ENCODE measurements at places on chromosomes 11 and 22. TPM values are rescaled to one million over a fixed set of nuclear protein-coding genes. Genes with fewer than 3 reads are reported as not detected.

DNA sequence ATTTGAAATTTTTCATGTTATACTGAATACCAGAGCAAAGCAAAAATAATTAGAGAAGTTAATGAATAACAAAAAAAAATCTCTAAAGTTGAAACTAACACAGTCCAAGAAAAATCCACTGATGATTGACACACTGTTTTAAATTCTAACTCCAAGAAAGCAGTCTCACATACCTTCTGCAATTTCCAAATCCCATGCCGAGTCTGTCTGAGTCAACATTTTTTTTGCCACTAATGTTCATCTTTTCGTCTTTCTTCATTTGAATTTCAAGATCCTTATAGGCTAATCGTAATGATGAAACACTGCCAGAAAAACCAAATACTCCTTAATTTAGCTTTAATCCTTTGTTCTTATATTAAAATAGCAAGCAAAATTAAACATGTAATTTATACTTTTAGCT lies 39.5 kb downstream of the ARFGAP3 start:
- H3K4me1 ChIP-seq = no peaks in the 10 kb centered on the region
- no peak overlapping the region for H3K4me3 ChIP-seq
- H3K27ac ChIP-seq = no peak overlapping the region

DNA sequence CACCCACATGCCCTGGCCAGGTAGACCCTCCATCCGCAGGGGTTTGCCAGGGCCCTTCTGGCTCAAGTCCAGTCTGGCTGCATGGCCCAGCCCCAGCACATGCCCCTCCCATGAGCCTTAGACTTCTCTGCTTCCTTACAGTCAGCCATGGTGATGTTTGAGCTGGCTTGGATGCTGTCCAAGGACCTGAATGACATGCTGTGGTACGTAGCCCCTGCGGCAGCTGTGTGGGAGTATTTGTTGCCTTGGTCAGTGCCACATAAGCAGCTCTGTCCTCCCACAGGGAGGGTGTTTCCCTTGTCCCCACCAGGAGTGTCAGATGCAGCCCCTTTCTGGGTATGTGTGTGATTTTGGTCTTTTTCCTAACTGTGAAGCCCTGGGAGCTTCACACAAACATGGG lies 17.5 kb downstream of the CDC45 start:
- no peak overlapping the region for H3K27ac ChIP-seq
- no peak overlapping the region for H3K4me3 ChIP-seq
- H3K27me3 ChIP-seq = no peaks in the 10 kb centered on the region
- H3K36me3 ChIP-seq = no peaks in the 10 kb centered on the region
- DNase-seq = no peak

- H3K27me3 ChIP-seq = no peaks in the 10 kb centered on the region
- DNase-seq = no peak
- no peaks in the 10 kb centered on the region for H3K36me3 ChIP-seq
- H3K4me3 ChIP-seq = no peak overlapping the region
- no peaks in the 10 kb centered on the region for H3K4me1 ChIP-seq
Observed at GRCh38 chr22:20256551-20257211, 11.4 kb downstream of the RTN4R start.

DNA sequence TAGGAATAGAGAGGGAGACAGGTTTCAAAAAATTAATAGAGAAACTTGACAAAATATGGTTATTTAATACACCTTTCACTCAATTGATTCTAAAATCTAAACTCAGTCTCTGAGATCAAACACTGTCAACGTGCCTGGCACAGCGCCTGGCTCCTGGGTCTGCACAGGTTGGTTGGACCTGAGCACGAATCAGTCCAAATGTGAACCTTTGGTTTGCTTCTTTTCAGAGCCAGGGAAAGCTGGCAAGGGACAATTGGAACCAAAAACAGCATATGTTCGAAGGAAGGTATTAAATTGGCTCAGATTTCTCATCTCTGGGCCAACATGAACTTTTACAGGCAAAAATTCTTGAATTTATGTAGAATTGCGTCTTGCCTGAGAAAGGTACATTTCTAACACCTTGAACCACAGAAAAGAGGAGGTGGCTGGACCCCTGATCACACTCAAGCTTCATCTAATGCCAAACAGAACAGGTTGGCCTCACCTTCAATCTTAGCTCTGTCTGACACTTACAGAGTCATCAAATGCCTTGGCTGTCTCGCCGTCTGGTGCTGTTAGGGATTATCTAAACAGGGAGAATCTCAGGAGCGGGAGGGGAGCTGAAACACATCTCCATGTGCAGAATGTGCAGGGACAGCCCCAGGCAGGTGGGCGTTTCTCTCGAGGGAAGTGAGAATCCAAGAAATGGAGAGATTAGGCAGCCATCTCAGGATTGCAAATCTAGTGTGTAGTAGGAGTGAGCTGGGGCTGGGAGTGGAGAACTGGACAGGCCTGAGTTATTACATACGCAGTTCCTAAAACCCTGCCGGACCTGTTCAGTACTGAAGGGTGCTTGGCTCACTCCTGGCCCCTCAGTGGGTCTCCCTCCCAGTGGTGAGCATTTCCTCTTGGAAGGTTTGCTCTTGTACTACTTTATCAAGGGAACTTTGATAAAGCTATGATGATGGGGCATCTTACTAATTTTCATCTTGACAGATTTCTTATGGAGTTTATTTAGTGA lies 442.2 kb upstream of the B3GAT1 start:
- H3K36me3 ChIP-seq = no peaks in the 10 kb centered on the region
- no peaks in the 10 kb centered on the region for H3K27me3 ChIP-seq
- H3K4me3 ChIP-seq = no peak overlapping the region
- H3K4me1 ChIP-seq = no peaks in the 10 kb centered on the region

The CST6 gene
- not detected for total RNA-seq

DNA sequence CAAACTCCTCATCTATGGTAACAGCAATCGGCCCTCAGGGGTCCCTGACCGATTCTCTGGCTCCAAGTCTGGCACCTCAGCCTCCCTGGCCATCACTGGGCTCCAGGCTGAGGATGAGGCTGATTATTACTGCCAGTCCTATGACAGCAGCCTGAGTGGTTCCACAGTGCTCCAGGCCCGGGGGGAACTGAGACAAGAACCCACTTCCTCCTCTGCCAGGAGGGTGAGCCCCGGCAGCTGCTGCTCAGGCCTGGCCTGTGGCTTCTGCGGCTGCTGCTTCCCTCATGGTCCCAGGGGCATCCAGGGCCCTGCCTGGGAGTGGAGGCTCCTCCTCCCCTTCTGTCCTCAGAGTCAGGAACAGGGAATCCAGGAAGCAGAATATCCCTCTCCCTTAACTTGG lies 98.4 kb downstream of the ZNF280B start:
- no peak overlapping the region for H3K4me3 ChIP-seq
- no peak overlapping the region for H3K27ac ChIP-seq
- H3K27me3 ChIP-seq = peaks cover 16% of the 10 kb centered on the region
- DNase-seq = no peak

DNA sequence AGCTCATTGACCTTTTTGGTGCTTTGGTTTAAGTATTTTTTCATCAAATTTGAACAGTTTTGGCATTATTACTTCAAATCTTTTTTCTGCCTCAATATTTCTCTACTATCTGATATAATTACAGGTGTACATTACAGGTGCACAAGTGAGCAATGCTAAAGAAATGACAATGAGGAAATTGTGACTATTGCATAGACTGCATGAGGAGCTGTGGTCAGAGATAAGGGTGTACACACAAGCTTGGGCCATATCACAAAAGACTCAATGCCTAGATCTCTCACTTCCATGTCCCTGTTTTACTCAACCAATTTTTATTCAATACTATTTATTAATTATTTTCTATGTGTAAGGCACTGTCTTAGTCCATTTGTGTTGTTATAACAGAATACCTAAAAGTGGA lies 251.0 kb upstream of the UBASH3B start:
- no peaks in the 10 kb centered on the region for H3K27me3 ChIP-seq
- DNase-seq = no peak
- H3K4me1 ChIP-seq = no peaks in the 10 kb centered on the region
- H3K36me3 ChIP-seq = no peaks in the 10 kb centered on the region
- no peak overlapping the region for H3K4me3 ChIP-seq

The SLC17A6 gene
- total RNA-seq = not detected

- no peak overlapping the region for H3K4me3 ChIP-seq
- H3K4me1 ChIP-seq = no peaks in the 10 kb centered on the region
- H3K36me3 ChIP-seq = no peaks in the 10 kb centered on the region
- no peak for DNase-seq
- H3K27ac ChIP-seq = no peak overlapping the region
- no peaks in the 10 kb centered on the region for H3K27me3 ChIP-seq
Observed at GRCh38 chr11:75319035-75319877, 32.2 kb downstream of the ARRB1 start.

GRCh38 chr11:106917973-106918372 lies 100.3 kb downstream of the GUCY1A2 start:
- H3K4me3 ChIP-seq = no peak overlapping the region
- H3K27me3 ChIP-seq = no peaks in the 10 kb centered on the region
- no peak overlapping the region for H3K27ac ChIP-seq
- H3K36me3 ChIP-seq = no peaks in the 10 kb centered on the region

DNA sequence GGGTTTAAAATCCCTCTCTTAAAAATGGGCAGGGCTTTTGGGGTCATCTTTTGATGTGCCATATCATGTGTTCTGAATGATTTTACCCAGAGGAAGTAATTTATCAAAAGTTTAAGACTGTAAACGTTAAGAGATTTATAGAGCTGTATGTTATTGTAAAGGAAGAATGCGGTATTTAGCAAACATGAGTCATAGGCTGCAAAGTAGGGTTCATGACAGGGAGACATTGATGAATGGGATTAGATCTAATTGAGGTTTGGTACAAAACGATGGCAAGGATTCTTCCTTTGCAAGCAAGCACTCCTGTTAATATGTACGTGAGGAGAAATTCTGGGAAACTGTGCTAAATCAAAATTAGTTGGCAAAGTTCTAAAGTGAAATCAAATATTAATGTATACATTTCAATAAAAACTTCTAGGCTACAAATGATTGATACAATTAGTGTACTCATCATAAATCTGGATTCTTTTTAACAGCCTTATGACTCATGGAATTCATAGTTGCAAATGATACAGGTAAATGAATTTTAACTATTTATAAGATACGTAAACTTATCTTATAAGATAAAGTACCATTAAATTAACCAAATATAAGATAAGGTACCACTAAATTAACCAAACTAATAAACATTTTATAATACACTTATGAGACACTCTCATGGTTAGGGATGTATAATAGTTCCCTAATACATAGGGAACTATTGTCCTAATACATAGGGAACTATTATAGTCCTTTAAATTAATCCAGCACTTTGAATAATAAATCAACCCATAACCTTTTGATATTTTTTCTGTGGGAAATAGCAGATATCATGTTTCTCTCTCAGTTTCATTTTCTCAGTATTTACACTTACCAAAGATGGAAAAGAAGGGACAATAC lies 58.4 kb downstream of the KIF18A start:
- H3K4me1 ChIP-seq = no peaks in the 10 kb centered on the region
- no peak for DNase-seq
- no peak overlapping the region for H3K27ac ChIP-seq
- H3K27me3 ChIP-seq = no peaks in the 10 kb centered on the region
- no peak overlapping the region for H3K4me3 ChIP-seq
- no peaks in the 10 kb centered on the region for H3K36me3 ChIP-seq

All from CD4-positive, CD25-positive, alpha-beta regulatory T cell (primary cell).